ENCODE measurements at places on chromosomes 2 and 18.
A peak's percentile ranks its signal among the peaks of the same experiment; 100 is the strongest.

- no peak for DNase-seq
Measured at GRCh38 chr2:81355436-81355835, 1050.9 kb upstream of the LRRTM1 start.

GRCh38 chr2:179751163-179751809 lies 110.1 kb downstream of the ZNF385B start:
- no peak for DNase-seq

DNA sequence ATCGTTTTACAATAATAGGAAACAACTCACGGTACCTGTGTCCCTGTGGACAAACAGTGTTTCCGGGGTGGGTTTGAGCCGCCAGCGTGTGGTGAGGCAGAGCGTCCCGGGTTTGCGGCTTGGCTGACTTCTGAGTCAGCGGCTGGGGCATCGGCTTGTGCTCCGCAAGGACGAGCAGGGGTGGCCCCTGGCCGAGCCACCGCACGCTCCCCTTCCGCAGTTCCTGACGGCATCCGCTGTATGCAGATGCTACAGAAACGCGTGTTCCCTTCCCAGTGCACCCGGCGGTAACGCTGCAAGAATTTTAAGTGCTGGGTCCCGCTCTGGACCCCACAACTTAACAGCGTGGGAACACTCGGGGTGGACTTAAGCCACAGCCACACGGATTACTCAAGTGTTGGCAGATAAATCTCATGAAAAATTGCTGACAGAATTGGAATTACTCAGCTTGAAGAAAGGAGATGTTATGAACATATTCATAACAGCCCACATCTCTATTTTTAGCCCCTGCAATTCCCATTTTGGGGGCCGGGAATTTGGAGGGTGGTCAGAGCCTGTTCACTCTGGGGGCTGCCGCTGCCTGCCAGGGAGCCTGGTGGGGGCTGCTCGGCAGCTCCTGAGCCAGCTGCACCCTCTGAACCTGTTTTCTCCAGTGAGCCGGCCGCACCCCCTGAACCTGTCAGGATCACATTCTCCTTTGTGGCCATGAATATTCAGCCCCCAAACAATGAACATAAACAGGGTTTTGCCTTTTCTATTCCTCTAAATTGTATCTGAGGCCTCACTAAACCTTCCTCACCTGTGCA lies 12.6 kb upstream of the KCNG2 start:
- peak; percentile 33 for DNase-seq

DNA sequence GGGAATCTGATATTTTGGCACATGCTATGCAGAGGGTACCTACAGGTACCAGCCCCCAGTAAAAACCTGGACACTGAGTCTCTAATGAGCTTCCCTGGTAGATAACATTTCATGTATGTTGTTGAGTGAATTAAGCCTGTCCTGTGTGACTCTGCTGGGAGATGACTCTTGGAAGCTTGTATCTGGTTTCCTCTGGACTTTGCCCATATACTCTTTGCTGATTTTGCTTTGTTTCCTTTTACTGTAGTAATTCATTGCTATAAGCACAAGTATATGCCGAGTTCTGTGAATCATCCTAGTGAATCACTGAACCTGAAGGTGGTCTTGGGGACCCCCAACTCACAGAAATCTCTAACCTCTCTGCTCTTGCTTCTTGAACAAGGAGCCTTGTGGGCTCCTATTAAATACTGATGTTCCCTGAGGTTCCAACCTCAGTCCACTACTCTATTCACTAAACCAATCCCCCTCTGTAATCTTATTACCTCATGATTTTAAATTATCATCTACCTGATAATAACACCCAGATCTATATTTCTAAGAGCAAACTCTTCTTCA lies 94.3 kb upstream of the WDSUB1 start:
- DNase-seq: no peak

GRCh38 chr18:58117786-58118403 lies 73.9 kb downstream of the NEDD4L start:
- no peak for DNase-seq

- DNase-seq: no peak
Measured at GRCh38 chr18:63284173-63284799, 35.3 kb downstream of the BCL2 start.

GRCh38 chr2:21443494-21444105 lies 319.8 kb downstream of the TDRD15 start:
- DNase-seq: no peak

- peak; percentile 49 for DNase-seq
Measured at GRCh38 chr2:23593752-23594459, 208.9 kb downstream of the KLHL29 start.

- no peak for DNase-seq
Measured at GRCh38 chr2:208210688-208211451, 21.0 kb upstream of the C2orf80 start.

DNA sequence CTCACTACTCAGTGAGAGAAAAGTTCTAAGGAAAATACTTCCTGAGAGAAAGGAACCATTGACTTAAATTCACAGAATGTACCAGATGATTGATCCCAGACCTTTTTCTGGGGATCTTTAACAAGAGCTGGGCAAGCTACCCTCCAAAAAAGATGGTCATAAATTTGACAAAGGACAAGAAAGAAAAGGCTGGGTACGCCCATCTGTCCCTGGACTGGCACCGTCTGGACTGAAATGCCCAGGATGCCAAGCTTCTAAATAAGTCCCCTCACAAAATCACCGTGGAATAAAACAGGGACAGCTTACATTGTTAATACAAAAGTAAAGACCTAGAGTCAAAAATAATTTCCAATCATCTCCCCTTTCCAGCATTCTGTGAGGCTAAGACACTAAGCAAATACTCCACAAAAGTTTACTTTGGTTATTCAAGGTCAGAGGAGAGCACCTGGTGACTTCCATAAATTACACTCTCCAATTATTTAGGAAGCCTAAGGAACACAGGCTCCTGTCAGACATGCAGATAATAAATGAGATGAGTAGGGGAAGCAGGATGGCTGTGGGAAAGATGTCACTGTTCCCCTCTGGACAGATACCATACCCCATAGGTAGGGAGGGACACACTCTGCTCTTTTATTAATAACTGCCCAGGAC lies 69.9 kb downstream of the UXS1 start:
- no peak for DNase-seq

- no peak for DNase-seq
Measured at GRCh38 chr2:156023229-156023869, 309.2 kb downstream of the NR4A2 start.

GRCh38 chr2:236776695-236777251 lies 207.1 kb downstream of the ACKR3 start:
- no peak for DNase-seq

DNA sequence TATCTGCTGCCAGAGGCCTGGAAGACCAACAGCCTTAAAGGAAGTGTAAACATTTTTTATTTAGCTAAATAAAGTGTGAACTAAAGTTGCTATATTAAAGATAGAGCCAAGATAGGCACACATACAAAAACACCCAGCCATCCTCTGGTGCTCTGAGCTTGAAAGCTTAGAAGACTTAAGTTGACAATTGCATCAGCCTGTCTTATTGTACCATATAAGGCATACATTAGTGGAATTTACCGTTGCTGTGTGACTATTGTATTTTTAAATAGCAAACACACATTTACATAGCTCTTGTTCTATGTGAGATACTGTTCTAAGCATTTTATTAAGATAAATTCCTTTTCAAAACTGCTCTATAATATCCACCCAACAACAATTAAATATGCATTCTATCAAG lies 736.6 kb upstream of the ZEB2 start:
- DNase-seq: no peak

DNA sequence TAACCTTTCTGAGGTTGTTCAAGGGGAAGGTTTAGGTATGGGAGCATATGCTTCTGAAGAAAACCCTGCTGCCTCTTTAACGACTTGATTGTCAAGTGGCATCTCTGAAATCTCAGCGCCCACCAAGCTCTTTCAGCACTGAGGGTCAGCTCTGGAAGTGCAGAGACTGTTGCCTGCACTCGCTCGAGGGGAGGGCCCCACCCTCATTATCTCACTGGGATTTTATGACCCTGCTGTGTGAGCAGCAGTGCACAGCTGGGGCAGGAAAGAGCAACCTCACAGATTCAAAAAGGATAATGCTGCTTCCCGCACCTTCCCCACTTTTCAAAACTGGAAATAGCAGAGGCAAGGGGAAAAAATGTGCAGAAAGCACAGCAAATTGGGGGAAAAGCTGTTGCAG lies 56.9 kb upstream of the SPRED2 start:
- DNase-seq: no peak

DNA sequence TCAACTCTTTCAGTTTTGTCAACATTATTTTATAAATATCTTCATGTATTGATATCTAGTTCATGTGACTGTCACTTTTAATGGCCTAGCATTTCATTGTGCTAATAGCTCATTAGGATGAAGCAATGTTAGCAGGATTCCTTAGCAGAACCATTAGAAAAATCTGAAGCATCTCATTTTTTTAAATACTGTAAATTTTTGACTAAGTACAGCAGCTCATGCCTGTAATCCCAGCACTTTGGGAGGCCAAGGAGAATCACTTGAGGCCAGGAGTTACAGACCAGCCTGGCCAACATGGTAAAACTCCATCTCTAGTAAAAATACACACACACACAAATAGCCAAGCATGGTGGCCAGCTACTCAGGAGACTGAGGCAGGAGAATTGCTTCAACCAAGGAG lies 15.6 kb upstream of the ANTXR1 start:
- DNase-seq: no peak

DNA sequence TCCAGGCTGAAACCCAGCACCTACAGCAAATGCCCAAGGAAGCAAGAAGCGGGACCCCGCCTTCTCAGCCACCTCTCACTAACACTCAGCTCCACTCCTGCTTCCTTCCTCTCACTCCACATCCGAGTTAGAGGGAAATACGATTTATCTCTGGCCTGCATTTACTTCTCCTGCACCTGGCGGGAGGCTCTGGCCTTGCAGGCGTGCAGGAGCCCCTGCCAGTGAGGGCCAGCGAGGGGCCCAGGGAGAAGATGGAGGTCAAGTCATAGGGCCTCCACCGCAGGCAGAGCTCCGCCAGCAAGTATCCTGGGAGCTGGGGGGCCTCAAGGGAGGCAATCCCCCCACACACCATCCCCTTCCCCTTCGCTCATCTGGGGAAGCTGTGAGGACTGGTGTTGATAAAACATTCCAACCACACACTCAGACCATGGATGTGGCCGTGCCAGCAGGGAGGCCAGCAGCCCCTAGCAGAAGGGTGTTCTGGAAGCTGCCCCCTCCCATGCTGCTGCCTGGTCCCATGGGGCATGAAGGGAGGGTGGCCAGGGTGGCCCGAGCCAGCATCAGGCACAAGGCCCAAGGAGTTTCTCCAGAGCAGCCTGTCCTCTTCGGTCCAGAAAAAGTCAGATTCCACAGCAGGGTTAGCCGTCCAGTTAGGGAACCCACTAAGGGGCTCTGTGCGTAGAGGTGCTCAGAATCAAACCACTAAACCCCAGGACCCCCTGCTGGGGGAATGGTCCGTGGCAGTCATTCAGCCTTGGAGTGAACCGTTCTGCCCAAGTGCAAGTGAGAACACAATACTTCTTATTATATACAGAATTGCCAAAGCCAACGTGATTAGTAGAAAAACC lies 91.2 kb downstream of the HDAC4 start:
- DNase-seq: peak; percentile 57

- DNase-seq: no peak
Measured at GRCh38 chr2:1406434-1406833, 6.8 kb upstream of the TPO start.

DNA sequence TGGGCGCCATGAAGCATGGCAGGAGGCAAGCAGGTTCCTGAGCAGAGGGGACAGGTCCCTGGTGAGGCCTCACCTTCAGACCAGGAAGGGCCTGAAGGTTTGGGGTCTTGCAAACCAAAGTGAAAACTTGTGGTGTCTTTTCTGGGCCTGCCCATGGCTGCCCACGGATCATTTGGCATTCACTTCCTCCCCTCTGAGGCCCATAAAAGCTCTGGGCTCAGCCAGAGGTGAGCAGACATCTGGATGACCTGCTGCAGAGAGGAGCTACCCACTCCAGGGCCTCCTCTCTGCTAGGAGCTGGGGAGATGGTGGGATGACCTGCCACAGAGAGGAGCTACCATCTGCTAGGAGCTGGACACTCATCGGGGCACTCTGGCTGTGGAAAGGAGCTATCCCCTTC lies 112.9 kb upstream of the TMEM18 start:
- DNase-seq: no peak

DNA sequence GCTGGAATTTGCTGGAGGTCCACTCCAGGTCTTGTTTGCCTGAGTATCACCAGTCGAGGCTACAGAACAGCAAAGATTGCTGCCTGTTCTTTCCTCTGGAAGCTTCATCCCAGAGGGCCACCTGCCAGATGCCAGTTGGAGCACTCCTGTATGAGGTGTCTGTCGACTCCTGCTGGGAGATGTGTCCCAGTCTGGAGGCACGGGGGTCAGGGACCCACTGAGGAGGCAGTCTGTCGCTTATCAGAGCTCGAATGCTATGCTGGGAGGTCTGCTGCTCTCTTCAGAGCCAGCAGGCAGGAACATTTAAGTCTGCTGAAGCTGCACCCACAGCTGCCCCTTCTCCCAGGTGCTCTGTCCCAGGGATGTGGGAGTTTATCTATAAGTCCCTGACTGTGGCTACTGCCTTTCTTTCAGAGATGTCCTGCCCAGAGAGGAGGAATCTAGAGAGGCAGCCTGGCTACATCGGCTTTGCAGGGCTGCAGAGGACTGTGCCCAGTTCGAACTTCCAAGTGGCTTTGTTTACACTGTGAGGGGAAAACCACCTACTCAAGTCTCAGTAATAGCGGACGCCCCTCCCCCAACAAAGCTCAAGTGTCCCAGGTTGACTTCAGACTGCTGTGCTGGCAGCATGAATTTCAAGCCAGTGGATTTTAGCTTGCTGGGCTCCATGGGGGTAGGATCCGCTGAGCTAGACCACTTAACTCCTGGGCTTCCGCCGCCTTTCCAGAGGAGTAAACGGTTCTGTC lies 301.1 kb downstream of the ERBB4 start:
- DNase-seq: no peak

GRCh38 chr2:197985029-197985638 lies 180.7 kb downstream of the PLCL1 start:
- DNase-seq: no peak

GRCh38 chr18:74942319-74942910 lies 266.5 kb downstream of the PTGR3 start:
- no peak for DNase-seq

DNA sequence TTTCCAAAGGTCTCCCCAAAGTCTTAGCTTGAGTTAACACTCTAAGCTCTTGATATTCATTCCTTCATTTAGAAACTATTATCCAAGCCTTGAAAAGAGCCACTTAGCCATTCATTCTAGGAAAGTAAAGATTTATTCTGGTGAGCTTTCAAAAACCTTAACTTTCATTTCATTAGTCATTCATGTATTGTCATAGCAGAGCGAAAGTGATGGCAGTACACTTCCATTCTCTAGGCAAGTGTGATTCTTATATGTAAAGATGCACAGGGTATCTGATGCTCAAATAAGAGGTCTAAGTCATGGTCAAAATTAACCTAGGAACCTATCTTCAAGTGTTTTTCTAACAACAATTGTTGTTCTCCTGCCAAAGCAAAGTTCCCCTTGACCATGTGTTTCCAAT lies 553.0 kb upstream of the FANCL start:
- DNase-seq: no peak

- DNase-seq: no peak
Measured at GRCh38 chr2:63046961-63047320, 3.7 kb upstream of the OTX1 start.
